ENCODE measurements at places on chromosomes 16 and 17.

GRCh38 chr17:15309793-15310192 is 31.6 kb downstream of the TEKT3 start:
- no peak for DNase-seq

DNA sequence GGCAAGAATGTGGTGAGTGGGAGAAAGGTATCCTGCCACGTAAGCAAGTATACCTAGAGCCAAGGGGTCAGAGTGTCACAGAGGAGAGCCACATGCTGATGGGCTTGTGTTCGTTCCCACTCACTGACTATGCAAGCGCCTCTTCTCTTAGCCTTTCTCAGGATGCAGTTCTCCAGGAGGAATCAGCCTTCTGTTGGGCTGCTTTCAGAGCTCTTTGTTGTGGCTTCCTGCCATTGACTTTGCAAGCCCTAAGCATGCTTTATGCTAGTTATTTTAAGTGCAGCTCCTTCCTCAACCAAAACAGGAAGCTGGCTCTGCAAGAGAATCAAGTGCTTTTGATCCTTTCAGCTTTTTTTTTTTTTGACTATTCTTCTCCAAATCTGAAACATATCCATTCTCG is 66.6 kb downstream of the SIAH1 start:
- no peak for DNase-seq

DNA sequence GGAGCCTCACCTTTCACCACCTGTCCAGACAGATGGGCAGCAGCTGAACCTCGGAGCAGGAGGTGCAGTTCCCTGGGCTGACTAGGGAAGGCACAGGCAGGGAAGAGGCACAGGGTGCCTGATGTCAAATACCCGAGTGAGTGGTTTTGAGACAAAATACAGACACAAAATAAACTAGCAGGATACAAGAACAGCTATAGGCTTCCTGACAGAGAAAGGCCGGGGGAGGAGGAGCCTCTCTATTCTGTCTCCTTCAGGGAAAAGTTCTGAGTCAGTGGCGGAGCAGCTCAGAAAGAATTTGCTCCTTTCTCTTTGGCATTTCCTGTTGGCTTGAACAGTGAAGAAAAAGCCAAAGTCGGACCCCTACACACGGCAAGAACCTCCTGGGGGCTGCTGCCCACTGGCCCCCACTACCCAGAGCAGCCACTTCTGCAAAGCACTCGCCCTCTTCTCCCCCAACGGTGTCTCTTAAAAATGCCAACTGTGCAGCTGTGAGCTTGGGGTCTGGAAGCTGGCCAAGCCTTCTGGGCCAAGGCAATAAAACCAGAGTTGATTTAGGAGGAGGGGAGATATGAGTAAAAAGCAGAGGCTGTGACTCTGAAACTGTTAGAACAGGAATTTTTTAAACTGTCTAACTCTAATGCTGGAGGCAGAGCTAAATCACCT is 14.4 kb upstream of the FAAP100 start:
- DNase-seq = peak; percentile 41

DNA sequence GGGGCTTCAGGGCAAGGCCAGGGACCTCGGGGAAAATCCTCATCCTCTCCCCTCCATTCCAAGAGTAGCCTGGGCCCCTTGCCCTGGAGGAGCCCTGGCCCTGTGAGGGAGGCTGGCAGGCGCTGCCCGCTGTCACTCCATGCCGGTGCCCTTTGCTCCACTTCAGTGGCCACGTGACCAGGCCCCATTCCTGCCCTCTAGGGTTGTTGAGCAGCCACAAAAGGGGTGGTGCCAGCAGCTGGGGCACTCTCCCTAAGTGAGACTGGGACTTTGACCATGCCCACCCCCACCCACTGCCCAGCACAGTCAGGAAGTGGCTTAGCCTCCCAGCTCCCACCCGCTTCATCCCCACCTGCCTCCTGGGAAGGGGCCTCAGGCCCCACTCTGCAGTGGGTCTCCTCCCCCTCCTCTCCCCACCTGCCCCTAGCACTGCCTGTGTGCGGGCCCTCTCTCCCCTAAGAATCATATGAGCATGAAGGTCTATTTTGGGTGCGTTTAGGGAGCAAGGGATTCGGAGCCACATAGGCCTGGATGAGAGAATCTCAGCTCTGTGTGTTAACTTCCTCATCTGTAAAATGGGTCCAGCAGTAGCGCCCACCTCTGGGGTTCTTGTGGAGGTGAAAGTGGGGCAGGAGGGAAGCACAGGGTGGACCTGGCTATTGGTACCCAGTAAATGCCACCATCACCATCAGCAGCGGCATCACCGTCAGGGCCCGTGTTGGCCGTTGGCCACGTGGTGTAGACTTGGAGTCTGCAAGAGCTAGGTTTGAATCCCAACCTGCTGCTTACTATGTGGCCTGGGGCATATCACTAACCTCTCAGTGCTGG is 7.2 kb downstream of the PDK2 start:
- DNase-seq = peak; percentile 65

GRCh38 chr16:11224894-11225676 is 30.9 kb downstream of the SOCS1 start:
- DNase-seq = no peak
